ENCODE measurements at places on chromosomes 2 and 18. TPM values are rescaled to one million over a fixed set of nuclear protein-coding genes. Genes with fewer than 3 reads are reported as not detected.

The GRB14 gene
- 6.0 TPM for total RNA-seq

The PLGLB1 gene
- 0.38 TPM for total RNA-seq

The HOXD12 gene
- not detected for total RNA-seq

The PLA2R1 gene
- 3.6 TPM for total RNA-seq

The NEU4 gene
- total RNA-seq: not detected

The CDH20 gene
- total RNA-seq: not detected

- DNase-seq: no peak
These were observed 131.1 kb downstream of the LTBP1 start for GRCh38 chr2:33077844-33078243.

DNA sequence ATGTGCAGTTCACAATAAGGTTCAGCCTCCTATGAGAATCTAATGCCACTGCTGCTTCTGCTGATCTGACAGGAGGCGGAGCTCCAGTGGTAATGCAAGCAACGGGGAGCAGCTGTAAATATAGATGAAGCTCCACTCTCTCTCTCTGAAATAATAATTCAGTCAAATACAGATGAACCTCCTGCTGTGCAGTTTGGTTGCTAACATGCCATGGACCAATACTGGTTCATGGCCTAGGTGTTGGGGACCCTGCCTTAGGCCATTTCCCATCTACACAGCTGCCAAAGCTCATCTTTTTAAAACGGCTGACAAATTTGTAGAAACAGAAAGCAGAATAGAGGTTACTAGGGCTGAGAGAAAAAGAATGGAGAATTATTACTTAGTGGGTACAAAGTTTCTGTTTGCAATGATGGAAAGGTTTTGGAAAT lies 10.7 kb upstream of the HNRNPA3 start:
- no peak for DNase-seq

GRCh38 chr2:23092831-23093230 lies 292.1 kb upstream of the KLHL29 start:
- peak; percentile 2 for DNase-seq

DNA sequence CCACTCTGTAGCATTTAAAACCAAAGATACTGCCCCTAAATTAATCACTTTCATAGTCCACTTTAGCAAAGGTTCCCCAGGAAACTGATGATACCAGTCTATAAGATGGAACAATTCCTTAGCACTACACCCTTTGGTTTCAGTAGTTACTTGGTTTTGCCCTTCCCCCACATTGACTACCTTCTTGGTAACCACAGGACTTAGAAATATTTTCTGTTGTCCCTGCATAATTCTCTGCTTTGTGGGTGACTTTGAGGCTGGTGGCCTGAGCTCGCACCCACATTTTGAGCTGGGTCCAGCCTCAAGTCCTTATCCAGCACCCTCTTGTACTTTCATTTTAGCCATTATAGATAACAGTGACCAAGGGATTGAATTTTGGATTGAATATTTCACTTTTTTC lies 23.1 kb downstream of the ELP2 start:
- no peak for DNase-seq

DNA sequence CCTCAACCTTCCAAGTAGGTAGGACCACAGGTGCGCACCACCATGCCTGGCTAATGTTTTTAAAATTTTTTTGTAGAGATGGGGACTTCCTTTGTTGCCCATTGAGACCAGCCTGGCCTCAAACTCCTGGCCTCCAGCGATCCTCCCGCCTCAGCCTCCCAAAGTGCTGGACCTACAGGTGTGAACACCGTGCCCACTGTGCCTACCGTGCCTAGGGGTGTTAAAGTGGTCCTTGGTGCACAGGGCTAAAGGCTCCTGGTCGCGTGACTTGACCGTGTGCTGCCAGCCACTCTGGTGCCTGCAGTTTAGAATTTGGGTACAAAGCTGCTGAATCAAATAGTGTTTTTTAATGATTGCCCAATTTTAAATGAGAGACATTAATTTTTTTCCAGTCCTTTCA lies 51.0 kb upstream of the KCNG2 start:
- DNase-seq: no peak

DNA sequence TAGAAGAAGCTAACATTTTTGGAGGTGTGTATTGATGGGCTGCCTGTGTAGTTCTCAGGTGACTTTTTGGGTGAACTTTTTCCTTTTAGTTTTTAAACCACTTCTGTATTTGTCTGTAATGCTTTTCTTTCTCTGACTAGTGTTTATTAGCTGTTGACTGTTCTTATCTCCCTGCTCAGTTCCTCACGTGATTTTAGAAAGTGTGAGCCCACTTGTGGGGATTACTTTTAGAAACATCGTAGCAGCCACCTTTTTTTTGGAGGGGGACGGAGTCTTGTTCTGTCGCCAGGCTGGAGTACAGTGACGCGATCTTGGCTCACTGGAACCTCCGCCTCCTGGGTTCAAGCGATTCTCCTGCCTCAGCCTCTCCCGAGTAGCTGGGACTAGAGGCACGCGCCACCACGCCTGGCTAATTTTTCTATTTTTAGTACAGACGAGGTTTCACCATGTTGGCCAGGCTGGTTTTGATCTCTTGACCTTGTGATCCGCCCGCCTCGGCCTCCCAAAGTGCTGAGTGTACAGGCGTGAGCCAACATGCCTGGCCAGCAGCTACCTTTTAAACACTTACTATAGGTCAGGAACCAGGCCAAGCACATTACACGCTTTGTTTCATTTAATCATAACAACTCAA lies 9.2 kb upstream of the CDKL4 start:
- no peak for DNase-seq

DNA sequence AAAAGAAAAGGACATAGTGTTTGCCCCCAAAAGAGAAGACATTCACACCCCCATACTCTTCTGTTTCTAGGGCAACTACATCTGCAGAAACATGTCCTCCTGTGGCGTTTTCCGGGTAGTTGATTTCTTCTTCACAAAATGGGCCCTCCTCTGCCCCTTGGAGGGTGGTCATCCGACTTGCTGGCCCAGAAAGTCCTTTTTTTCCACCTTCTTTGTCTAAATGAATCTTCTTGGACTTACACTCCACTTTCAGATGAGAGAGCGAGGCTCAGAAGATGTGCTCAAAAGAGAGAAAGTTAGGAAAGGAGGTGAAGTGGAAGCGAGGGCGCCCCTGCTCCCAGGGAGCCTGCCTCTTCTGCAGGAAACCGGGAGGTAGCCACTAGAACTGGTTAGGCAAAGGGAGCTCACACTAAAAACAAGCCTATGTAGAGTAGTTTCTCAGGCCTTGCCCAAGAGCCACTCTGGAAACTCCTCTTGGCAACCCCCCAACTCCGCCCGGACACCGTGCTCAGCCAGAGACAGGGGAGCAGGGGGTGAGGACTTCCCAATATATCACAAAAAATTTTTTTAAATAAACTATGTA lies 10.2 kb upstream of the SIX3 start:
- DNase-seq: no peak

GRCh38 chr2:16650287-16651249 lies 15.1 kb downstream of the CYRIA start:
- DNase-seq: no peak

DNA sequence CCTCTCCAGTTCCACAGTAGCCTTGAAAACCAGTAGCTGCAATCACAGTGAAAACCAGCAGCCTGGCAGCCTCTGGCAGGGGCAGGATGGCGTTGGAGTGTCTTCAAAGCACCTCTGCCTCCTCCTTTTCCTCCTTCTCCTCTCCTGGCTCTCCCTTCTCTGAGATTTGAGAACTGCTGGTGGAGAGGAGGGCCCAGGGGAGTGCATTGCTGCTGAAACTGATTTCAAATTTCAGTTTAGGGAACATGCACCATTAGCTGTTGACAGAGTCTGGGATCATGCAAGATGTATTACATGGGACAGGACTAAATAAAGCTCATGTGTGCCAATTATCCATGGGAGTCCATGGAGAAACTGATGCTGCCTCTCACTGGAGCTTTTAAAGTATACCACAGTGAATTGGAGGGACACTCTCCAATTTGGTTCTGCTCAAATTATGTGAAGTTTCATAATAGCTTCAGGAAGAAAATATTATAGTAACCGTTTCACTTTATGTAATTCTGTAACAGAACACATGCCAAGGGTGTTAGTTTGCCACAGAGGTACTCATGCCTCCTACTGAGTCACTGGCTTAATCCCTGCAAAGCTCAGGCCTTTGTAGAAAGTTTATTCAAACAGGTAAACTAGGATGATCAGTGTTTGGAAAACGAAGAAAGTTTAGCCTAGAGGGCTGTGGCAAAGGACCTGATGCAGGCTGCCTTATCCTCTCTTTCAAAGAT lies 146.1 kb downstream of the PRPF40A start:
- DNase-seq: no peak

DNA sequence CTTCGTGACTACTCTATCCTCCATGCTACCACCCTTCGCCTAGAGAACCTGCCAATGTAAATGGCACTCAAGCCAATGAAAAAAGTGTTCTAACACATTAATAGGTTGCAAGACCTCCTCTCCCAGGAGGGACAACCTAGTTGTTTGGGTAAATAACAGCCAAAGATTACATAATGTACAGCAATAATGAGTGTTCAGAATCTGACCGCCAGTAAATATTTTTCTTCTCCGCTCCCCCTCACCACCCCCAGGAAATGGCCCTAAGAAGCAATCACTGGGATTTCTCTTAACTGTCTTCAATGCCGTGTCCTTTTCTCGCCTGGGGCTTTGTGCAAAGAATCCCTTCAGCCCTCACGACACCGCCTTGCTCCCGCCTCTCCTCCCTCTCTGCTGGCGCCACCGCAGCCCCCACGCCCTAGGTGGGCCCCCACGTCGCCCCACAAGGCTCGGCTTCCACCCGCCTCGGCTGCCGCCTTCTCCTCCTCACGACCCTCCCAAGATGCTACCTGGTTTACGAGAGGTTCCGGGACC lies 458 bp downstream of the HYCC2 start:
- no peak for DNase-seq

DNA sequence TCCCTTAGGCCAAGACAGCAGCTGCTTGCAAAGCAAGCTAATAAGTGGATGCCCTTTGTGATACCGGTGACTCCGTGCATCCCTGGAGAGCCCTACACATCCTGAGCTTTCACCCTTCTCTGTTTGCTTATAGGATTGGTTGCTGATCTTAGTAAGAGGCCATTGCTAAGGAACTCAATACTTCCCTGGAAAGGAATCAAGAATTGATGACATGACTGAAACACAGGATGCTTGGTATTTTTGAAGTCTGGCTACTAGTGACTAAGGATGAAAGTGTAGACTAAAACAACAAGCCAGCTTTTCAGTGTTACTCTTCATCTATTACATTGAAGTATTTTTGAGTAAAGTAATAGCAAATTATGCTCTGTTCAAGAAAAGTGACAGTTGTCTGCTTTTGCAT lies 123.0 kb upstream of the SERPINE2 start:
- DNase-seq: no peak

- no peak for DNase-seq
These were observed 242.1 kb upstream of the MYT1L start for GRCh38 chr2:2573205-2573604.

DNA sequence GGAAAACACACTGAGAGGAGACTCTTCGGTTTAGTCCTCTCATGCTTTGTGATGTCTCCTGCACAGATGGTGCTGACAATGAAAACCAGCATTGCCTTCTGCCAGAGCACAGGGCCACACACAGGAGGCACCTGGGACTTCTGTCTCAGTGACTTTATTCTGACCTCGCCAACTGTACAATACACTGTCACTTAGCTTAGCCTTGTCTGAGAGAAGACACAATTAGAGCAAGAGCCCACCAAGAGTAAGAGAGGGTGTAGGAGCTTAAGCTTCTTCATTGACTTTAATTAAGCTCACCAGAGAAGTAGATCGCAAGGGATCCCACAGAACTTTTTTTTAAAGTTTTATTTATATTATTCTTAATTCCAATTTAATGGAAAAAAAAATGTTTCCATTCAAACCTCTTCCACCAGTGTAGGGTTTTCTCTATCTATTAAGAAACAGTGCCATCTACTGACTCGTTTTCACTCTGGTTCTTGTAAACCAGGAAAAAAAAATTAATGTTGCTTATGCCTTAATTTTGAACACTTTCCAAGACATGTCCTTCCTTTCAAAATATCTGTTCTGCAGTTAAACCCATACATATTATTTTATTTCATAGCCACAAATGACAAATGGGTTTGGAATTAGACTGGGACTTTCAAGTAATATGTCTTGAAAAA lies 42.4 kb upstream of the DDX18 start:
- no peak for DNase-seq

GRCh38 chr2:88170472-88170892 lies 336 bp downstream of the THNSL2 start:
- no peak for DNase-seq

DNA sequence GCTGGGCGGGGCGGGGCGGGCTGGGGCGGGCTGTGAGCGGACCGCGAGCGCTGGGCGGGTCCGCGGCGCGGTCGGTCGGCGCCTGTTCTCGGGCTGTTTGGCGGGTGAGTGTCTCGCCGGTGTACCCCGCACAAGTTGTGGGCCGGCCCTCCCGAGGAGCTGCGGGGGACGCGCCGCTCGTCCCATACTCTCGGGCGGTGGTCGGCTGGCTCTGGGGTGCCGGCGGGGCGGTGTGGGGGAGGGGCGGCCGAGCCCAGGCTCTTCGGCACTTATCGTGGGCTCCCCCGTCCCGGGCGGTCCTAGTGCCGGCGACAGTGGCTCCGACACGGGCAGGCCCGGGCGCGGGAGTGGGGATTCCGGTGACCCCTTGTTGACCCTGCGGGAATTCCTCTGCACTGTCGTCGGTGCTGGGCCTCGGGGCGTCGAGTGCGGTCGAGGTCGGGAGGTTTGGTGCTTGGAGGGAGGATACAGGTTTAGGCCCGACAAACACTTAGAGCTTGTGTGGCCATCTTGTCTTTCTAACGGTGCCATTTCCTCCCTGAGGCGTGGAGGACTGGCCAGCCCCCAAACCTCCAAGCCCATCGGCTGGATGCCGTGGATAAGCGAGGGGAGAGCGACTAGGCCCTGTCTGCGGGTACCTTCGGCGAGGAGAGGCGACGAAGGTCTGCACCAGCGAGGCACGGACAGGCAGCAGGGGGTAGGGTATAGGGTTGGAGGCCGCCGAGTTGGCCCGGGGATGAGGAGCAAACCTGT lies at the start of gene SEPTIN2:
SEPTIN2 (plus strand) TSS at position 47 of the 753 bp plus-strand sequence. CDS start 8,308 bp downstream, outside the sequence.
- DNase-seq: no peak

DNA sequence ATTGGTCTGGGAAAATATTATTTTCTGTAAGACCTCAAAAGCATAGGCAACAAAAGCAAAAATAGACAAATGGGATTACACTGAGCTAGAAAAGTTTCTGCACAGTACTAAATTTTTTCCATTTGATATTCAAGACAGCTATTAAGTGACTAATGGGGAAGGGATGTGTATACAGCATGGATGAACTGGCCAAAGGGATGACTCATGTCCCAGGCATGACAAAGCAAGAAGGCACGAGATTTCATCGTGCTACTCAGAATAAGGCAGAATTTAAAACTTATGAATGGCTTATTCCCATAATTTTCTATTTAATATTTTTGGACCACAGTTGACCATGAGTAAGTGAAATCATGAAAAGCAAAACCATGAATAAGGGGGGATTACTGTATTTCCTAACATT lies 1250.1 kb upstream of the GYPC start:
- DNase-seq: peak; percentile 85

Measured in kidney epithelial cell (primary cell).